ENCODE measurements at places on chromosomes 1 and 21. TPM values are rescaled to one million over a fixed set of nuclear protein-coding genes. Genes with fewer than 3 reads are reported as not detected.

The EPHA10 gene
- total RNA-seq: not detected

The TMEM240 gene
- 3.1 TPM for total RNA-seq

The TMEM82 gene
- not detected for total RNA-seq

The PLPPR4 gene
- not detected for total RNA-seq

The C1QC gene
- not detected for total RNA-seq

The ANKRD45 gene
- total RNA-seq: not detected

The S100A2 gene
- total RNA-seq: 1.9 TPM

The KRTAP7-1 gene
- not detected for total RNA-seq

The BMP8B gene
- 0.19 TPM for total RNA-seq

The PROX1 gene
- 3.1 TPM for total RNA-seq

The SAMSN1 gene
- 6.5 TPM for total RNA-seq

Data from endothelial cell of coronary artery (primary cell).